Stimulated activated CD8-positive, alpha-beta memory T cell treated with anti-CD3 and anti-CD28 coated beads, Interleukin-4, amount 100 ng/mL, for 24 hours (primary cell): ENCODE measurements at places on chromosomes 7 and 10.

GRCh38 chr10:90602862-90603610 lies 254.8 kb downstream of the HTR7 start:
- no peak for DNase-seq

- DNase-seq, result no peak
These were observed 880.2 kb upstream of the AUTS2 start for GRCh38 chr7:68718097-68718551.

DNA sequence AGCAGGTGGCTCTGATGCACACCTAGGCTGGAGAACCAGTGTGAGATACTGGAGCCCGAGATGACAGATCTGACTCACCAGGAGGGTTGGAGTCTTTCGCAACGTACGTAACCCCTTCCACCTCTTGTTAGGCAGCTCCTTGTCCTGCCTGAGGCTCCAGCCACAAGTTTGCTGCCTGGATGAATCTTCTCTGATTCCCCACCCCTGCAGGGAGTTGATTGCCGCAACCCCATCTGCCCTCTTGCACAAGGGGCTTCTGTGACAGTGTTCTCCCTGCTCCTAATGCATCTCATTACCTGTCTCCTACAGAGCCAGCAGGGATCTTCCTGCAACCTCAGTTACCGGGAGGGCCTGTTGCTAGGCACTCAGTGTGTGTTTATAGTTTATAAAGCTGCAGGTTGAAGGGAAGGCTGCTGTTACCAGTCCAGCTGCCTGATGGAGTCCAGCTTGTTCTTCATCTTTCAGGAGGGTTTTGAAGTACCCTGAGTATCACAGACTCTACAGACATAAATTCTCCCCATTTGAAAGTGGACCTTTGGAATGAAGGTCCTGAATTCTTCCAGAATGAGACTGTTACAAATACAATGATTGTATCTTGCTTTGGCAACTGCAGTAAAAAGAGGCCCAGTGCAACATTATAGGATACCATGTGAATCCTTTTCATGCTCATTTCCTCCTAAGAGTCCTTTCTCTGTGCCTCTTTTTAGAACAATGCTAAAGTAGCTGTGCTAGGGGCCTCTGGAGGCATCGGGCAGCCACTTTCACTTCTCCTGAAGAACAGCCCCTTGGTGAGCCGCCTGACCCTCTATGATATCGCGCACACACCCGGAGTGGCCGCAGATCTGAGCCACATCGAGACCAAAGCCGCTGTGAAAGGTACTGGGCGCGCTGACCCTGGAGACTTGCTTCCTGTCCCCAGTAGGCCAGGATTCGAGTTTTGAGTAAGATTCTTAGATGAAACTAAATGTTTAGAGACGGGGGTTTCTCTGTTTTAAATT lies 6.5 kb downstream of the MDH2 start:
- no peak for DNase-seq

- peak; percentile 83 for DNase-seq
These were observed 65.3 kb downstream of the CARD11 start for GRCh38 chr7:2978408-2978807.

DNA sequence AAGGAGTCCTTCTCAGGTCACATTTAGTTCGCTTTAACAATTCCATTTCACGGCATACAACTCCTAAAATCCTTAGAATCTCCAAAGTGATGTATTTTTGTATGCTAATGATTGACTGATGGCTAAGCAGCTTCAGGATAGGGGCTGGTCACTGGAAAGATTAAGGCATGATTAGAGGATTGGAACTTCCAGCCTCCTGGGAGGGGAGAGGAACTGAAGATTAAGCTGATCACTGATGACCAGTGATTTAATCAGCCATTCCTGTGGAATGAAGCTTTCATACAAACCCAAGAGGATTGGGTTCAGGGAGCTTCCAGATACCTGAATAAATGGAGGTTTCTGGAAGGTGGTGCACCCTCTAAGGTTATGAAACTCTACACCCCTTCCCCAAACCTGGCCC lies 123.9 kb upstream of the CDK13 start:
- no peak for DNase-seq

GRCh38 chr10:15744217-15744865 lies 24.6 kb upstream of the ITGA8 start:
- no peak for DNase-seq

DNA sequence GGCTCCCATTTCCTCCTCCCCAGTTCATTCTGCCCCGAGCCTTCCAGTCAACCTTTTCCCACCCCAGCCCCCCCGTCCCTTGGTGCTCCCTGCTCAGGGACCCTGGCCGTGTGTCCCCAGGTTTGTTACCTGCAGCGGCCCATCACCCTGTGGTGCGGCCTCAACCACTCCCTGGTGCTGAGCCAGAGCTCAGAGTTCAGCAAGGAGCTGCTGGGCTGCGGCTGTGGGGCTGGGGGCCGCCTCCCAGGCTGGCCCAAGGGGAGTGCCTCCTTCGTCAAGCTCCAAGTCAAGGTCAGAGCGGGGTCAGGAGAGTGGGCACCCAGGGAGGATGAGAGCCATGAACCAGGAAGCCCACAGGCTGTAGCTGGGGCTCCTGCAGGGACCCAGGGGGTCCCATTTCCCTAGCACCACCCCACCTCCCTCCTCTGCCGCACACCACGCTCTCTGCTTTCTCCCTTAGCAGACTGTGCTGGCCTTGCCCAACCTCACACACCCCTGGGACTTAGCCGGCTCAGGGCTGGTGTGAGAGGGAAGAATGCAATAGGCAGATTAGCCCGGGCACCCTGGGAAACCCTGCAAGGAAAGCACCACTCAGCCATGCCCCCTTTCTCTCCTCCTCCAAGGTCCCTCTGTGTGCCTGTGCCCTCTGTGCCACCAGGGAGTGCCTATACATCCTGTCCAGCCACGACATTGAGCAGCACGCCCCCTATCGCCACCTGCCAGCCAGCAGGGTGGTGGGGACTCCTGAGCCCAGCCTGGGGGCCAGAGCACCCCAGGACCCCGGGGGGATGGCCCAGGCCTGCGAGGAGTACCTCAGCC lies 2.0 kb upstream of the PCOLCE start:
- no peak for DNase-seq

- DNase-seq, result no peak
These were observed 11.0 kb downstream of the DLG5 start for GRCh38 chr10:77915319-77916105.

GRCh38 chr7:17690030-17690429 lies 250.3 kb downstream of the SNX13 start:
- DNase-seq, result no peak

- no peak for DNase-seq
These were observed 35.0 kb upstream of the MRPS16 start for GRCh38 chr10:73287441-73287840.

DNA sequence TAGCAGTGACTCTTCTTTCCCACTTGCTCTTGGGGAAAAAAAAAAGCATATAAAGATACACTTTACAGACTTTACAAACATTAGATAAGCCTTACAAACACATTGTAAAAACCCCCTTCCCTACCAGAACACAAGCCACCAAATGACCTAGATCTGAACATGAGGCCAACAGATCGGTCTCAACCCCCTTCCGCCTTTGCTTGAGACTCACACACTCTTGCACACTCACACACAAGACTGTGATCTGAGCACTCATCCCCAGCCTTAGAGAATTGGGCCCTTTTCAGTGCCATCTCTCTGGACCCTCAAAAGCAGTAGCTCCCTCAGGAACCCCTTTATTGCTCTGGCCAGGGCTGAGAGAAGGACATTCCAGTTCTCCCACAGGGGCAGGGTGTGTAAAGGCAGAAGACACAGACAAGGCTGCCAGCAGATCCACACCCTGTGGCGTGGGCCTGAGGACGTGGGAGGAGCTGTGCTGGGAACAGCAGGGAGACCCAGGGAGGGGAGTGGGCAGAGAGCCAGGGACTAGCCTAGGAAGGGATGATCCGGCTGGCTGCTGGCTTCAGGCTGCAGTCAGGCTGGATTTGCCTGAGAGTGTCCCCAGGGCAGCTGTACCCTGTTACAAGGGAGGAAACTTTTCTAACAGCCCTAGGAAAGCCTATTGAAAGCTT lies 206.7 kb downstream of the KIAA1217 start:
- no peak for DNase-seq

- no peak for DNase-seq
These were observed 183.0 kb downstream of the ARID5B start for GRCh38 chr10:62084451-62084850.

DNA sequence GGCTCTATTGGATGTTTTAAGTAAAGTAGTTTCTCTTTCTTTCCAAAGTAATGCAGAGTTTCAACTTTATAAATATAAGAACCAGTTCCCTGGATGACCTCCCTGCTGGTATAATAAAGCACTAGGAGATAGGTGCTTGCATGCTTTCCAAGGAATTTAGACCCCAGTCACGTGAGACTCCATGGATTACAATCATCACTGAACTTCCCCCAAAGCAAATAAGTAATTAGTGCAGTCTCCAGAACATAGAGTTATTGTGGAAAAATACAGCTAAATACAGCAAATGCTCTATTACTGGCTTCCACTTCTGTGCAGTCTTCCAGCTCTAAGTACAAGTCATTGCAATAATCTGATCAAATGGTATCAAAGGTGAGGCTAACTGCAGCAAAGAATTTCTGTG lies 220.2 kb upstream of the STEAP1 start:
- no peak for DNase-seq

- DNase-seq, result no peak
These were observed 21.5 kb upstream of the CDHR3 start for GRCh38 chr7:105941596-105941995.

DNA sequence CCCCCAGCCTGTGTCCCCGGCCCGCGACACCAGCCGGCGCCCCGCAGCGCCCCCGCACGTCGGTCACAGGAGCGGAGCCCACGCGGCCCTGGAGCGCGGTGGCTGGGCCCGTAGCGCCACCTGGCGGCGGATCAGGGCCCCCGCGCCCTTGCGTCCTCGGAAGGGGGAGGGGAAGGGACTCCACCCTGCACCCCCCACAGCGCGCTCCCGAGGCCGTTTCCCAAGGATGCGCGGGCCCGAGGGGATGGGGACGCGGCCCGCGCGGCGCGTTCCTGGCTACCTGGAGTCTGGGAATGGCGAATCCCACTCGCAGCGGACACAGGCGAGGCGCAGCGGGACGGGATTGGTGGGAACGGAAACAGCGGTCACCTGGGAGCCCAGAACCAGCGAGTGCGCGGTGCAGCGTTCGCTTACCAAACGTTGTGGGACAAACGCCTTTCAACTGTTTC lies 23.8 kb upstream of the MKI67 start:
- peak; percentile 59 for DNase-seq

DNA sequence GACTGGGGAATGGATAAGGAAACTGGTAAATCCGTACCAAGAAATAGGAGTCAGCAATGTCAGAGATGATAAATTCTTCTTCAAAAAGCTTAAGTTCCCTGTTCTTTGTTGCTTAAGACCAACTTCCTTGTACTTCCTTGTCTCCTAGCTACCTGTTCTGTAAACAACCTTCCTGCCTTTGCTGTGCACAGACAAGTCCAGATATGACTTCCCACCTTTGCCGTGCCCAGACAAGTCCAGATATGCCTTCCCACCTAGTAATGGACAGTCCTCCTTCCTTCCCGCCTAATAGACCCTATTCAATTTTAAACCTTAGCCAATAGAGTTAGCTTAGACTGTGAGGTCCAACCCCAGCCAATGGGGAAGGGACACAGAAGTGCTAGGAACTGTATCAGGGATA lies 2.5 kb upstream of the ZNF33A start:
- DNase-seq, result no peak

- DNase-seq, result no peak
These were observed 104.9 kb downstream of the KMT2E start for GRCh38 chr7:105118612-105119600.

DNA sequence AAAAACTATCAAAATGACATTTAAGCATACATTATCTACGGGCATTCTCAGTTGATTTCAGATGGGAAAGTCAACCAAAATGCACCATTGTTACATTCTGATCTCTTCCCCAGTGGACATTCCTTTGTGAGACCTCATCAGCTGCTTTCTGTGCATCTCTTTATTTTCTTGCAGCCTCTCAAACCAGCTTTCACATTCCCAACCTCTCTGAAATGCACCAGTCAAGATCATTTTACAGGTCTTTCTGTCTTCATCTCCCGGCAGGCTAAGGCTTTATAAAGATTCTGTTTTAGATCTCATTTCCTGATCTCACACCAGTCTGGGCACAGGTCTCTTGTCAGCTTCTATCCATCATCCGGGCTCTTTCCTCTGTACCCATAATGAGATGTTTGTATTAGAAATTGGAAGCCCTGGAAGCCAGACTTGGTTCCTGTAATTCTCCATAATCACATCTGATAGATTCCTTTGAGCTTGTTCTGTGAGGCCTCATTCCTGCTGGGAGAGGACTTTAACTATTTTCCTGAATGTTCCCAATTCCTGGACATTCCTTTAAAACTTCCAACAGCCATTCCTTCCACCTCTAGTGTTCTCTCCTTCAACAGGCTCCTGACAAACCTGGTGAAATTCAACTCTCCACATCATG lies 44.3 kb upstream of the ARL4A start:
- DNase-seq, result no peak

GRCh38 chr7:126689037-126689436 lies 563.7 kb downstream of the GRM8 start:
- DNase-seq, result no peak

GRCh38 chr10:26970667-26971066 lies 109.9 kb upstream of the ABI1 start:
- no peak for DNase-seq

GRCh38 chr10:76736815-76737618 lies 900.6 kb downstream of the KCNMA1 start:
- no peak for DNase-seq

GRCh38 chr10:9229702-9230244 lies 1175.3 kb downstream of the GATA3 start:
- no peak for DNase-seq

DNA sequence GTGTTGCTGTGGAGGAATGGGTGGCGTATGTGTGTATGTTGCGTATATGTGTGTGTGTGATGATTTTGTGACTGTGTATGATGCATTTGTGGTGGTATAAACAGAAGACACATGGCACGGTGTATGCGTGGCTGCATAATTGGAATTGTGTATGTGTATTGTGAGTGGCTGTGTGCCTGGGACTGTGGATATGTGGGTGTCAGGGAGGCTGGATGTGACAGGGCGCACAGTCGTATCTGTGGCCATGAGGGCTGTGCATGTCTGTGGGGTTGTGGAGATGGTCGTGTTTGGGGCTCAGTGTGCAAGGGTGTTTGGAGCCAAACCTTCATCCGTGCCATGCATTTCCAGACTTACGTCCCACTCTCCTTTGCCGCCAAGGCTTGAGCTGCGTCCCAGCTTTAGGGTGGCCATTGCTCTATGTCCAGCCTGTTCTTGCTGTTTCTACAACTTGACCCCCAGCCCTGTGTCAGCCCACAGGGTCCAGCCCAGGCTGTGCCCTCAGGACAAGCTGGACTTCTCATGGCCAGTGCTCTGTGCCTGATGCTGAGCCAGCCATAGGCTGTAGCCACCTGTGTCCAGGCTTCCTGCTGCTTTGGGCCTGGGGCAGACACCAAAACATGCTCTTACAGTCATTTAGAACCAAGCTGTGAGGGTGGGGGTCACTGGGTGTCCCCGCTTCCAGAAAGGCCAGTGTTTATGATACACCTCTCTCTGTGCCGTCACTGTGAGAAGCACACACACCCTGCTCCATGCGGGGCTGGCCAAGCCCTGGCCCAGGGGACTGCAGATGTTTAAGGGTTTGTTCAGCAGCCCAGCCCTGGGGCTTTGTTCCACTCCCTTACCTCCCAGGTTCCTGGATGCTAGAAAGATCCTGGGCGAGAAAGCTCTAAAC lies 127.6 kb downstream of the NEURL1 start:
- DNase-seq, result no peak

- DNase-seq, result no peak
These were observed 333 bp downstream of the SMNDC1 start for GRCh38 chr10:110304394-110304779.
